ENCODE measurements at places on chromosomes 5 and 9.

- peak within 1 kb of the TSS; percentile 54 for H3K4me3 ChIP-seq
- no peaks in the 10 kb centered on the region for H3K36me3 ChIP-seq
- DNase-seq: no peak
- H3K4me1 ChIP-seq: peaks cover 3% of the 10 kb centered on the region
- peaks cover 2% of the 10 kb centered on the region for H3K27me3 ChIP-seq
Measured at GRCh38 chr9:124776954-124777648, at the start of gene OLFML2A. Gene OLFML2A (plus strand): TSS chr9:124777133. CDS start chr9:124777271, 138 bp downstream.

GRCh38 chr5:173330338-173331206 is 2.4 kb upstream of the STC2 start:
- H3K4me3 ChIP-seq: peak overlapping the region; percentile 60
- H3K36me3 ChIP-seq: no peaks in the 10 kb centered on the region
- no peaks in the 10 kb centered on the region for H3K27me3 ChIP-seq
- no peak for DNase-seq
- peaks cover 4% of the 10 kb centered on the region for H3K4me1 ChIP-seq

DNA sequence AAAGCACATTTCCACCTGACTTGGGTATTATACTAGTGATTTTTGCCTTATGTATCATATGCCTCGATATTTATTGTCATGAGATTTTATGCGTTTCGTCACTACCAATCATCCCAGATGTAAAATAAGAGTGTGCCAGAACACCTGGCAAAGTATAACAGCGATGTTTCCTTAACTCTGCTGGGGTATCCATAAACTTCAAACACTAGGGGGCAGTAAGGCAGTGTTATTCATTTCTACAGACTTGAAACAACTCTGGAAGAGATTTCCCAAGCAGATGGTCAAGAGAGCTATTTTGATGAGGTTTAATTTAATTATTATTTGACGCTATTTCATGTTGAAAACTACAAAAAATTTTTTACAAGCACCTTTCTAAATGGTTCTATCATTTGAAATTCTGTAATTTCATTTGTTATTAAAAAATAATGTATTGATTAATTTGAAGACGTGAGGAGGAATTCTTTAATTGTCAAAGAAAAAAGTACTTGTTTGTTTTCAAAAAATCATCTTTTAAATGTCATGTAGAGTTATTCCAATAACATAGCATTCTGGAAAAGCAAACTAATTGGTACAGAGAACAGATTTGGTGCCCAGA is 388.5 kb upstream of the CTNND2 start:
- no peaks in the 10 kb centered on the region for H3K36me3 ChIP-seq
- no peak overlapping the region for H3K4me3 ChIP-seq
- H3K27me3 ChIP-seq: no peaks in the 10 kb centered on the region
- H3K27ac ChIP-seq: no peak overlapping the region

GRCh38 chr9:7827056-7827455 is 27.5 kb upstream of the DMAC1 start:
- no peaks in the 10 kb centered on the region for H3K4me1 ChIP-seq
- H3K27ac ChIP-seq: no peak overlapping the region
- no peak overlapping the region for H3K4me3 ChIP-seq
- H3K27me3 ChIP-seq: no peaks in the 10 kb centered on the region

GRCh38 chr5:55232985-55233928 is at the start of gene CCNO:
Gene CCNO (minus strand): TSS chr5:55233608. CDS start chr5:55233523, 85 bp downstream.
- peaks cover 5% of the 10 kb centered on the region for H3K4me1 ChIP-seq
- no peak within 1 kb of the TSS for H3K27ac ChIP-seq
- DNase-seq: no peak
- H3K27me3 ChIP-seq: peaks cover 66% of the 10 kb centered on the region
- peak within 1 kb of the TSS; percentile 23 for H3K4me3 ChIP-seq

DNA sequence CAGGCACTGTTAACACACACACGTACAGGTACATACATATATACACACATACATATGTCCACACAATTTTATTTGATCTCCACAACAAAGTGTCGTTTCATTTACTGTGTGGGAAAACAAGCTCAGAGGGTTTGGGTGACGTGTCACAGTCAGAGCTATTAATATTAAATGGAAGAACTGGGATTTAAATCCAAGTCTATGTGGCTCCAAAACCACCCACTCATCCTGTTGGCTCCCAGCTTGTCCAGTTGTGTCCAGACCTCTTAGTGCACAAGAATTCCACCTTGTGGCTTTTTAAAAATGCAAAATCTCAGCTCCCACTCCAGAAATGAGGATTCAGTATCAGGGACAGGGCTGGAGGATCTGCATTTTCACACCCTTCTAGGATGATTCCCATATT is 52.3 kb upstream of the PTPDC1 start:
- no peaks in the 10 kb centered on the region for H3K36me3 ChIP-seq
- no peaks in the 10 kb centered on the region for H3K4me1 ChIP-seq
- no peak for DNase-seq
- H3K27ac ChIP-seq: no peak overlapping the region
- H3K4me3 ChIP-seq: no peak overlapping the region

DNA sequence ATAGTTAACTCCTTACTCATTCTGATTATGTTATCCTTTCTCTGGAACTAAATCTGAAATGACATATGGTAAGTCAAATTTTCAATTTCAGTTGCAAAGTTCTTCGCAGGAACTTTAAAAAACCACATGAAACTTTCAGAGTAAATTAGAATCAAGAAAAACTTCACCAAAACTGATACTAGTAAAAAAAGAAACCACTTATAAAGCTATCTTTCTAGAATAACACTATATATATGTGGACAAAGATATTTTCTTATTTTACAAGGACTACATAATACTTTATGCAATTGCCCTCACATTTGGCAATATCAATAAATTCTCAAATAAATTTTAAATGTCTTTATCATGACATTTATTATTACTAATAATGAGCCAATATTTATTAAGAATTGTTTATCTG is 1847.1 kb upstream of the NUDT12 start:
- DNase-seq: no peak
- H3K27me3 ChIP-seq: no peaks in the 10 kb centered on the region
- H3K4me1 ChIP-seq: no peaks in the 10 kb centered on the region
- no peaks in the 10 kb centered on the region for H3K36me3 ChIP-seq
- no peak overlapping the region for H3K27ac ChIP-seq

GRCh38 chr9:134558124-134558905 is 83.3 kb upstream of the COL5A1 start:
- peaks cover 1% of the 10 kb centered on the region for H3K4me1 ChIP-seq
- no peak overlapping the region for H3K27ac ChIP-seq
- no peaks in the 10 kb centered on the region for H3K36me3 ChIP-seq
- DNase-seq: no peak

- peaks cover 4% of the 10 kb centered on the region for H3K4me1 ChIP-seq
- no peak overlapping the region for H3K4me3 ChIP-seq
Measured at GRCh38 chr5:141771031-141771430, 89.0 kb upstream of the ARAP3 start.

- H3K27ac ChIP-seq: no peak overlapping the region
- H3K36me3 ChIP-seq: no peaks in the 10 kb centered on the region
- DNase-seq: no peak
Measured at GRCh38 chr9:112334432-112334841, 1.0 kb upstream of the PTBP3 start.

- no peak overlapping the region for H3K4me3 ChIP-seq
- H3K36me3 ChIP-seq: no peaks in the 10 kb centered on the region
- no peaks in the 10 kb centered on the region for H3K4me1 ChIP-seq
- H3K27ac ChIP-seq: no peak overlapping the region
Measured at GRCh38 chr5:72408603-72409002, 88.4 kb downstream of the PTCD2 start.

DNA sequence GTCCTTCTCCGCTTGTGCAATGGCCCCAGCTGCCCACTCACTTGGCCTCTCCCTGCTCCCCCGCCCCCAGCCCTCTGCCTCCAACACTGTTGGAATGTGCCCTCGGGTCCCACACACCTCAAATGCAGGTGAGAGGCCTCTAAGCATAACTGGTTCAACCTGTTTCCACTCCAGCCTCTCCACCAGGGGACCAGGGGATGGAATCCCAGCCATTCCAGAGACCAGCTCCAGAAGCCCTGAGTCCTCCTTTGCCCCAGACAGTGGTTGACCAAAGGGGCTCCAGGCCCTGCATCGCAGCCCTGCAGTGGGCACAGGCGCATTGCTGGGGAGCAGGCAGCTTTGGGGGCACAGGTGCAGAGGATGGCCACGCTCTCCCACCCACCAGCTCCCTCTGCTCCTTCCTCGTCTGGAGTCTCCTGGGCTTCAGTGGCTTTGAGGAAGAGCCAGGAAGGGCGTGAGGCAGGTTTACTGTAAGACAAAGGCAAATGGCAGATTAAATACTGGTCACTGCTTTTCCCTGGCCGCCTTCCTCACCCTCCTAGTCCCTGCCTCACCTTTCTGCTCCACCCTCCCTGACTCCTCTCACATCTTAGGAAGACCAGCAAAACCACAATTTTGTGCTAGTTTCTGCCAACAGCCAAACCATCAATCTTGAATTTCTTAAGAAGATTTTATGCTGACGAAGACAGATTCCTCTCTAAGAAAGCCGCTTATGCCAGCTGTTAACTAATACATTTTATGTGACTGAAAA is 29.1 kb upstream of the IRX2 start:
- peaks cover 1% of the 10 kb centered on the region for H3K4me1 ChIP-seq
- no peak overlapping the region for H3K27ac ChIP-seq
- no peaks in the 10 kb centered on the region for H3K36me3 ChIP-seq

DNA sequence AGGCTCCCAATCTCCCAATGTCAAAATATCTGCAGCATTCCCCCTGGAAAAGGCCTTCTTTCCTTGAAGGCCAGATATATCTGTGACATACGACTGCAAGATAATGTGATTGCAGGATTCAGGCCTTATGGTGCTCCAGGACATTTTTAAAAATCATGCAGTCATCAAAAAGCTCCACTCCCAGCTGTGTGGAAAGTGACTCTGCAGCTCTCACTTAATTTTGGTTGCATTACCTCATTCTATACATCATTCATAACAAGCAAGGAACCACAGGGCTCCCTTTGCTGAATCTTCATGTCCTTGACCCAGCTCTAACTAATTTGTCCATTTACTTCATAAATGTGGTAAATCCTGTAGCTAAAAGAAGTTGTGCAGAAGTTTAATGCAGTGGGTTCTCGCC is 386.2 kb upstream of the SLC30A5 start:
- no peak overlapping the region for H3K27ac ChIP-seq
- no peak overlapping the region for H3K4me3 ChIP-seq
- no peaks in the 10 kb centered on the region for H3K4me1 ChIP-seq
- no peaks in the 10 kb centered on the region for H3K27me3 ChIP-seq
- DNase-seq: no peak
- no peaks in the 10 kb centered on the region for H3K36me3 ChIP-seq

- H3K27me3 ChIP-seq: peaks cover 28% of the 10 kb centered on the region
- peak overlapping the region; percentile 93 for H3K4me3 ChIP-seq
- DNase-seq: no peak
- no peak overlapping the region for H3K27ac ChIP-seq
Measured at GRCh38 chr5:181207214-181207959, 2.4 kb upstream of the TRIM7 start.

- no peak overlapping the region for H3K27ac ChIP-seq
- H3K4me1 ChIP-seq: no peaks in the 10 kb centered on the region
- H3K36me3 ChIP-seq: no peaks in the 10 kb centered on the region
- no peak overlapping the region for H3K4me3 ChIP-seq
- no peak for DNase-seq
Measured at GRCh38 chr9:105842023-105842644, 147.8 kb downstream of the TMEM38B start.

GRCh38 chr9:98329281-98329680 is 73.8 kb upstream of the TBC1D2 start:
- no peak for DNase-seq
- no peak overlapping the region for H3K27ac ChIP-seq
- H3K4me3 ChIP-seq: no peak overlapping the region
- H3K4me1 ChIP-seq: no peaks in the 10 kb centered on the region
- H3K36me3 ChIP-seq: no peaks in the 10 kb centered on the region

Measured in iPS DF 6.9 (cell line).